Stimulated activated CD4-positive, alpha-beta T cell treated with anti-CD3 and anti-CD28 coated beads, Interleukin-2, amount 100 ng/mL, for 48 hours (primary cell): ENCODE measurements at places on chromosomes 3 and 15.

DNA sequence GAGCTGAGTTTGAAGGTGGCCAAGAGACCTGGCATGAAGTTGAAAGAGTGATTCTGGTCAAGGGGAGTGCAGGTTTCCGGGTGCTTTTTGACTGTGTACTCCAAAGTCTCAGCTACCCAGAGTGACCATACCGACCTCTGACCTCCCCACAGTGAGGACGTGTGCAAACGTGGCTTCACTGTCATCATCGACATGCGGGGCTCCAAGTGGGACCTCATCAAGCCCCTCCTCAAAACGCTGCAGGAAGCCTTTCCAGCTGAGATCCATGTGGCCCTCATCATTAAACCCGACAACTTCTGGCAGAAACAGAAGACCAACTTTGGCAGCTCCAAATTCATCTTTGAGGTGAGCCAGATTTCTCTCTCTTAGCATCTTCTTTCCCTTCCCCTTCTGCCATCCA, 272.4 kb upstream of the ROPN1 start:
- no peak for DNase-seq

GRCh38 chr15:38522922-38523321, 41.7 kb downstream of the RASGRP1 start:
- DNase-seq: no peak

DNA sequence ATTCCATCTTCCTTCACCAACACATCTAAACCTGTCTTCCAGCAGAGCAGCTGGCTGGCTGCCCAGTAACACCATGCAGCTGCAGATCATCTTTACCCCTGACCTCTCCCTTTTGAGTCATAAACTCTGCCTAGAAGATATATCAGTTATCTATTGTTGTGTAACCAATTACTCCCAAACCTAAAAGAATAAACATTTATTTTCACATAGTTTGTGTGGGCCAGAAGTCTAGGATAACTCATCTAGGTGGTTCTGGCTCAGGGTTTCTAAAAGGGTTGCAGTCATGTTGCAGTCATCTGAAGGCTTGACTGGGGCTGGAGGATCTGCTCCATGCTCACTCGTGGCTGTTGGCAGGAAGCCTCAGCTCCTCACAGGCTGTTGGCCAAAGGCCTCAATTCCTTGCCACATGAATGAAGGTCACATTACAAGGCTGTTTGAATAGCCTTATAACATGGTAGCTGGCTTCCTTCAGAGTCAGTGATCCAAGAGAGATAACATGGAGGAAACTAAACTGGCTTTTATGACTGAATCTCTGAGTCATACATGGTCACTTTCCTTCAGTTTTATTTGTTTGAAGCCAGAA, 92.8 kb downstream of the GOLIM4 start:
- DNase-seq: no peak

DNA sequence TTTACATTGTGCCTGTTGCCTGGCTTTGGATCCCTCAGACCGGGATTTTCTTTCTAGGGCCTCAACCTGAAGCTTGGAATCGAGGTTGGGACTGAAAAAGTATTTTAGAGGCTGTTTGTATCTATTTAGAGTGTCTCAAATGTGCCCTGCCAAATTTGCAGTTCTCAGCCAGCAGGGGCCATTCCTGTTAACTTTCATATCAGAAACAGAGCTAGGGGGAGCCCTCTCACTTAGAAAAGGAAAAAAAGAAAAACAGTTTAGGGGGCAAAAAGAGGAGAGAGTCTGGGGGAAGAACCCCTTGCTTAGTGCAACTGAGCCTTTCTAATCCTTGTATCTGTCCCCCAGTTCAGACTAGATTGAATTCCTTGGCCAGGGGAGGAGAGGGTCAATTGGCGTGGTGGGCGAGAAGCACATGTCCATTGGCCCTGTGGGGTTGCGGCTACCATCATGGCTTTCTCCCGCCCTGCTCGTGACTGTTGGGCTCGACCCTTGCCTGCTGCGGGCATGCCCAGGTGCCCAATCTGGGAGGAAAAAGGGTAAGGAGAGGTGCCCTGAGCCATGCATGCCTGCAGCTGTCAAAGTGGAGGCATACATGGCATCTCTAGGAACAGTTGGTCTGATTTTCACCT, 101.6 kb downstream of the CFAP44 start:
- DNase-seq: no peak

GRCh38 chr3:12438318-12438717, 46.0 kb upstream of the TSEN2 start:
- DNase-seq: no peak

- DNase-seq: no peak
These were observed 450.7 kb upstream of the SEMA6D start for GRCh38 chr15:47266566-47266965.

DNA sequence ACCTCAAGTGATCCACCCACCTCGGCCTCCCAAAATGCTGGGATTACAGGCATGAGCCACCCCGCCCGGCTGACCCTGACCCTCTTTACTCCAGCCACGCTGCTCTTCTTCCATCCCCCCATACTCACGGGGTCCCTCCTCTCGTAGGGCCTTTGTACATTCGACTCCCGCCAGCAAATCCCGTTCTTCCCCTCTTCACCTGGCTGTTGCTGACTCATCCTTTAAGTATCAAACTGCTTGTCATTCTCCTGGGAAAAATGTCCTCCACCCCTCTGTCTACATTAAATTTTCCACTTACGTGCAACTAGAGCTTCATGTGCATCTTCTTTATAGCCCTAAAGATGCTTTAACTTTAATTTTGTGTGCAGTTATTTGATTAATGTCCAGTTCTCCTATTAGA, 203.1 kb downstream of the OPA1 start:
- DNase-seq: no peak

DNA sequence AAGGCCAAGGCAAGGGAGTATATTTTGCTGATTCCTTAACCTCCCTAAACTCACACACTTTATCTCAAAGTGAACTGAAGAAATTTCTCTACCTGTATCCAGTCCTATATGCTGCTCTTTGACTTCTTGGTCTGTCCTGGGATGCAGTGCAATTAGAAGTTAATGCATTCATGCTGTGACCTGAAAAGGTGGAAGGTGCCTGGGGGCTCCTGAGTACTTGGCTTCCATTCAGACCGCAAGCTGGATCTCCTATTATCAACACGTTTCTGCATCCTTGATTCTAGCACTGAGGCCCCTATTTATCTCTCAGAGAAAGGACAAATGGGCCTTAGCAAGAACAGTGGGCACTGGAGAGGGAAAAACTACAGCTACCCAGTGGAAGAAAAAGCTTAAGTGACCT, 17.7 kb upstream of the CADPS start:
- DNase-seq: no peak

DNA sequence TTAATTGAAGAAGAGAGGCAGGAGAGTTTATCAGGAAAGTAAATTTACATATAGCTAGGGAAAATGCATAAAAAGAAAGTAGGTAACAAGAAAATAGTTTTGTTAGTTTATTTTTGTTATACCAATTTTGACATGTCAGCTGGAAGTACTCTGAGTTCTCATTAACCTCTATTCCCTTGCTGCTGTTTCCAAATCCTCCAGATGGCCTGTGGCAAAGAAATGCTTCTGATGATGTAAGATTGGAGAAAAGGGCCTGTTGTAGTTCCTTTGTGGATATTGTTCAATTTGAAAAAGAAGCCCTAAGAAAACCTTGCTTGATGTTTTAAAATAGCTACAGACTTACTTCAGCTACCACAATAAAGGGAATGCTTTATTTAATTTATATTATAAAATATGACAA, 192.9 kb upstream of the SLITRK3 start:
- no peak for DNase-seq

GRCh38 chr3:40841131-40841530, 316.4 kb downstream of the ZNF621 start:
- DNase-seq: no peak

- DNase-seq: no peak
These were observed 83.8 kb downstream of the PTPRG start for GRCh38 chr3:61645148-61645547.

DNA sequence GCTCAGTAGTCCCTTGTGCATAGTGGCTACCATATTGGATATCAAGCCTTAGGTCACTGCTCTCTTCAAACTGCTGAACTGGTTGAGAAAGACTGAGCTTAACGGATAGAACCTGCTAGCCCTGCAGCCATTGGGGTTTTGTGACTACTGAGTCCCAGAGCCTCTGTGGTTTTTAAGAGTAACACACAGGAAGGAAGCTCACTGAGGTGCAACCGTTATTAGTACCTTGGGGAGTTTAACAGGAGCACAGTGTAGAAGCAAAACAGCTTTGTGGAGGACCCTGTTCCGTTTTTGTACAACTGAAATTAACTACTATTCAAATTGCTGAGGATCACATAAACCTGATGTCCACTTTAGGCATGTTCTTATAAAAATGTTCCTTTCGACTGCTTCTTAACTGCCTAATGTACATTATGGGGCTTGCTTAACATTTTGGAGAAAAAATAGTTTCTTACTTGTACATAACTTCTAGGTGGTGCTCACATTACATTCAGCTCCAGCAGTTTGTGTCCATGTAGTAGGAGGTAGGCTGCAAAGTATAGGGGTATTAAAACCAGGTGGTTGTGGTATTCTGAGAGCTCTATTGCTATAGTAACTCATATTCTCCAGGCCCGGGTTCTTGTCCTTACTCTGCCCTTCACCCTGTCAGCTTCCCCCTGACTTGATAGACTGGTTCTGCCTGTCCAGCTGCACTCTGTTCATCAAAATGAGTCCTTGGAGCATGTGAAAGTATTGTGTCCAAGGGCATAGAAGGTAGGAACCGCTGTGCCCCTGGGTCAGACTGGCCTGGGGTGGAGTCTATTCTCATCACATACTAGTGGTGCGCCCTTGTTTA, 17.3 kb downstream of the PXK start:
- no peak for DNase-seq

GRCh38 chr3:127157171-127157828, 35.6 kb upstream of the PRR23E start:
- no peak for DNase-seq

- no peak for DNase-seq
These were observed 62.8 kb downstream of the GLCE start for GRCh38 chr15:69223083-69223813.

DNA sequence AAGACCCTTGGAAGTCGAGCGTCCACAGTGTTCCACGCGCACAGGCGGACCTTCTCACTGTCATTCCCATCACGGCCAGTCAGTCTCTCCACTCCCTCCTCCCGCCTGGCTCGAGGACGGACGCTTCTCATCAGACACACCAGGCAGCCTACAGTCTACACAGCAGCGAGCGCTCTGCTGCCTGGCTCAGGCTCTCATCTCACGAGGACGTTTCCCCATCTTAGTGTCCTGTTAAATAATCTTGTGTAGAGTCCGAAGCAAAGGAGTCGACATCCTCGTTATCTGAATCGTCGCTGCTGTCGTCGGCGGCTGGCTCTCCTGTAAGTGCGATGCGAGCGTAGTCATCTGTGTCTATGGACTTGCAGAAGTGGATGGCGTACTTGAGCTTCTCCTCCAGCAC, 12.4 kb upstream of the OCA2 start:
- no peak for DNase-seq

- DNase-seq: no peak
These were observed 17.2 kb downstream of the TSEN2 start for GRCh38 chr3:12501360-12502020.

GRCh38 chr3:31762097-31762764, 218.8 kb downstream of the OSBPL10 start:
- DNase-seq: no peak

DNA sequence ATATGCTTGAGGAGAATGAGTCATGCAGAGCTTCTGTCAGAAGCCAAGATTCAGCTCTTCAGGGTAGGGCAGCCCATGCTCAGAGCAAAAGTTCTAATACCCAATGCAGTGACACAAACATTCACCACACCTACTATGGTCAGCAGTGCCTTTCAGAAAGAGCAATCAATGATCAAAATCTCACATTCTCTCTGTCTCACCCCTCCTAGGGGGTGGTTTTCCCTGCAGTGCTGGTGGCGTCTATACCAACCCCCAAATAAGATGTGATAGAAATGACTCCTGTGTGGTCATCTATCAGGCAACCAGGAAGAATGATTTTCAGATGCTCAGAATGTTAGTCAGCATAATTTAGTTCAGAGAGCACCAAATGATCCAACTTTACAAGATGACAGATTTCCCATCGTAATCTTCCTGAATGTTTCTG, 385.3 kb downstream of the NTRK3 start:
- DNase-seq: no peak

DNA sequence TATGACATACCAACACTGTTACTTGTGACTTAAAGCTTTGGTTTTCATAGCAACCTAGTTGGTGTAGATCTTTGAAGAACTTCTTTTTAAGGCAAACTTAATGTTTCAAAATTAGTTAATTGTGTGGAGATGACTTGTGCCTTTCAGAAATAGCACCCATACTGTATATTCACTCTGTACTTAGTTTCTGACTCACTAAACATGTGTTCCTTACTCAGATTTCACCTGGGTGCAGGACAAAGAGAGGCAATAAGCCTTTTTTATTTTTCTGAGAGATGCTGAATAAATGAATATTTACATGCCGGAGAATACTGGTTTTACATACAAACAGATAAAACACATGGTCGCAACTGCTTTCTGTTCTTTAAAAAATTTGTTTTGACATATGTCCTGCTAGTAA, 44.8 kb downstream of the SLC25A26 start:
- no peak for DNase-seq

- no peak for DNase-seq
These were observed 25.7 kb downstream of the ACKR4 start for GRCh38 chr3:132622761-132623160.

GRCh38 chr3:155876503-155876902, 6.1 kb downstream of the GMPS start:
- DNase-seq: no peak

DNA sequence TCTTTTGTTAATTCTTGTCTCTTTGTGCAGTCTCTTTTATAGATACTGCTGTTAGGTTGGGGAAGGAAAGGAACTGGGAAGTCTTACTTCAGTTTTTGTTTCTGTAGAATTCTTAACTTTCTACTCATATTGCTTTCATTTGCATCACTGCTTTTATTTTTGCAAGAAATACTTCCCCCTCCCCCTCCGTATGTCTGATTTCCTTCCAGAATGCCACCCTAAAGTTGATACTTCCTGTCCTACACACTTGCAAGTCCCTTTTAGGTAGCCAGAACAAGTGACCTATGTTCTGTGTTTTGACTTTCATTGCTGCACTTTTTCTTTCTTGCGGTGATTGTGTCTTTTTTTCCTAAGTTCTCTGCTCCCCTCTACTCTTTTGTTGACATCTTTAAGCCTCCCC, 477.4 kb downstream of the RSL24D1 start:
- no peak for DNase-seq

DNA sequence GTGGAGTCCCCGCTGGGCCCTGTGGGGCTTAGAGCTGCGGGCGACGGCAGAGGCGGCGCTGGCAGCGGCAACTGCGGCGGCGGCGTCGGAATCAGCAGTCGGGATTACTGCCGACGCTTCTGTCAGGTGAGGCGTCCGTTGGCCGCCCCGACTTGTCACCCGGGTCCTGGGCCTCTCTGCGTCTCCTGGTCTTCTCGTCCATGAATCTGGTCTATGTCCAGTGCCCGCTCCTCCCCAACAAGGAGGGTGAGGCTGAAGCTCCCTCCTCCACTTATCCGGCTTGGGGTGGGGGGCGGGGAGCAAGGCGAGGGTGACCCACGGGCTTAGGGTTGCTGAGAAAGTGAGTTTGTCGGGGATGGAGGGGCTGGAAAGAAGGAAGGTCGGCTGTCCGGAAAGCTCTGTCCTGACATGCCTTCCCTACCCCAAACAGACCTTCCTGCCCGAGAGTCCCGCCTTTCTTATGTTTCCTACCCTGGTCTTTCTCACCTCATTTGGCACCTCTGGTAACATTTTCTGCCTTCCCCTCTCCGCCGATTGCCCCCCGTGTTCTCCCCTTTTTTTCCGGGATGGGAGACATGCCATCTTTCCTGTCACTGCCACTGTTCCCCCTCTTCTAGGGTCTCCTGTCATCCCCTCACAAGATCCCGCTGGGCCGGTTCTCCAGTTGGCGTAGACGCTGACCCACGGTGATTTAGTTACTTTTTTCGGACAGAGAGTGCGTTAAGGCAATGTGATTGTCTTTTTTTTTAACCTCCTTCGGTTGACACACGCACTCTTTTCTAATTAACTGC, 520 bp downstream of the ZNF654 start:
- DNase-seq: no peak
